B cell (primary cell): ENCODE measurements at places on chromosomes 13 and 19.

DNA sequence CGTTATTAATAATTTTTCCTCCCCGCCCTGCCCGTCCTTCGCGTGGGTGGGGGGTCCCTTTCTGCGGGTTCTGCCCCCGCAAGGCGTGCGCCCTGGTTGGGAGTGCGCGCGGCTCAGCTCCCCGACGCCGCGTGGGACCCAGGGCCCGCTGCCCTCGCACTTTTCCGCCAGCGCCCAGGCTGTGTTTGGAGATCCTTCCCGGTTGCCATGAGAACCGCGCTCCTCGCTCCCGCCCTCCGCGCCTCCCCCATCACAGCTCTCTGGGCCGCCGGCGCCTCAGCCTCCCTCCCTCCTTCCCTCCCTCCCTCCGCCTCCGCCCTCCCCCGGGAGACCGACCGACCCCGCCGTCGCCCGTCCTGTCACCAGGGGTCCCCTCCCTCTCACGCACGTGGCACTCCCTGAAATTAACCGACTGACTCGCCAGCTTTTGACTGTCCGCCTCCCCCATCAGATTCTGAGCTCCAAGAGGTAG lies 2.4 kb upstream of the SSBP4 start:
- peak; percentile 70 for DNase-seq

- DNase-seq, result no peak
These were observed 17.3 kb downstream of the NUFIP1 start for GRCh38 chr13:44971656-44972595.

GRCh38 chr13:49411353-49411752 lies 32.5 kb downstream of the CAB39L start:
- no peak for DNase-seq

DNA sequence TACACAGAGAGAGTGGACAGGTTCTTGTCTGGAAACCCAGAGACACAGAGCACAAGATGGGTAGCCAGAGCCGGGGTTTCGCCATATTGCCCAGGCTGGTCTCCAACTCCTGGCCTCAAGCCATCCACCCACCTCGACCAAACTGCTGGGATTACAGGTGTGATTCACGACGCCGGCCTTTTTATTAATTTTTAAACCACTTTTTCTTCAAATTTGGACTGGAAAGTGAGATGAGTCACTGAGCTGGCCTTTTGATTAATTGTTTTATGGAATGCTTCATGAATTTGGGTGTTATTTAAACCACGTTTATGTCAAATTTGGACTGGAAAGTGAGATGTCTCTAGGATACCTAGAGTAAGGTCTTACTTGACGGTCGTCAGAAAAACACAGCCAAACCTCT lies 12.1 kb upstream of the IGFL1 start:
- no peak for DNase-seq

DNA sequence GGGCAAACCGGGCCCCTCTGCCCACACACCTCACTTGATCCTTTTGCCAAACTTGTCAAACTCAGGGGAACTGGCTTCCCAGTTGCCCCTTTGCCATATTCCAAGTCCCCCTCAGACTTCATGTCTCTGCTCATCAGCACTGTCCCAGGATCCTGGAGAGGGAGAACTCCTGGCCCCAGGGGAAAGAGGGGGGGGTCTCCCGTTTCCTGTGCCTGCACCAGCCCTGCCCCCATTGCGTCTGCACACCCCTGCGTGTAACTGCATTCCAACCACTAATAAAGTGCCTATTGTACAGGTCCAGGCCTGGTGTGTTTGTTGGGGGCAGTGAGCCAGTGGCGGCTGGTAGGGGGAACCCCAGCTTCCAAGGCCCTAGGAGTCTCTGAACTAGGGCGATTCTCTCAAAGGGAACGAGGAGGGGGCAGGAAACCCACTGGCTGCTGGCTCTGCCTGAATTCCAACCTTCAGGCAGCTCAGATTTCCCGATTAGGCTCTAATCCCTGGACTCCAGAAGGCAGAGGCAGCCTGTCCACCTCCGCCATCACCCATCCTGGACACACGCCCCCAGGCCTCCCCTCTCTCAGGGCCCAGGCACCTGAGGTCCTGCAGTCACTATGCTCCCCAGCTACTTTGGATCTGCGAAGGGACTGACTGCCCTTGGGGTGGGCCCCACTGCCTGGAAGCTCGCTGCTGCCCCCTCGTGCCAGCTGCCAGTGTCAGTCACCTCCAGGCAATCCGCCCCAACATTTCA lies 9.7 kb upstream of the ILF3 start:
- DNase-seq, result peak; percentile 87

DNA sequence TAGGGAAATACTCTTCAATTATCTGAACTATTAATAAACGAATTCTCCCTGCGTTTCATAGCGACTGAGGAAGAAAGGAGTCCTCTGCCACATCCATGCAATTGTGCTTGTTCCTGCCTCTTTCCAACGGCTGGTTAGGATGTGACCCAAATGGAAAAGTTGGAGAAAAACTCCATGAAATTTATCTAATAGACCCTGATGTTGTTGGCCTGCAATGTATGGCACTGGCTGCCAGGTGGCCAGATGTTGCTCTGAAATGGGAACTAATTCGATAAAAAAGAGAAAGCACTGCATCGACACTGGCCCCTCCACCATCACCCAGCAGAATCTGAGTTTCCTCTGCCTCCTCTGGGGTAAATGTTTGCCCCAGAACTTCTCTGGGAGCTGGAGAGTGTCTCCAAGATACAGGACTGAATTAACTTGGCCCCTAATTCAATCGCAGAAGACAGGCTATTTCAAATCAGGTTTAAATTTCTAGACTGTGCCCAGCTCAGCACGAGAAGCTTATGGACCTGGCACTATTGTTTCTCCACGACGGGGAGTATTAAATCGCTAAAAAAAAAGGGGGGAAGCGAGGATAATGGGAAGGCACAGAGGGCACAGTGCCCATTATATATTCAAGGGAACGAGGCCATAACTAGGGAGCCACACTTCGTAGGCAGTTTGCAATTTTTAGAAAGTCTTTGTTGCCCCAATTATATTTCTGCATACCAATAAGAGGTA lies 103.9 kb downstream of the ZIC5 start:
- no peak for DNase-seq

- DNase-seq, result no peak
These were observed 64.3 kb downstream of the COL4A1 start for GRCh38 chr13:110242615-110243014.

DNA sequence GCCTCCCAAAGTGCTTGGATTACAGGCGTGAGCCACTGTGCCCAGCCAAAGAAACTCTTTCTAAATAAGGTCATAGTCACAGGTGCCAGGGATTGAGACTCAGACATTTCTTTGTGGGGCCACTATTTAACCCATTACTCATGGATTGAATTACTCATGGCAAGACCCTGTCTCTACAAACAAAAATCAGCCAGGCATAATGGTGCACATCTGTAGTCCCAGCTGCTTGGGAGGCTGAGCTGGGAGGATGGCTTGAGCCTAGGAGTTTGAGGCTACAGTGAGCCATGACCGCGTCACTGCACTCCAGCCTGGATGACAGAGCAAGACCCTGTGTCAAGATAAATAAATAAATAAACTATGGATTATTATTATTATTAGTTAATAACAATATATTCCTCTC lies 3.6 kb upstream of the KLF2 start:
- no peak for DNase-seq

GRCh38 chr13:37288057-37288720 lies 182.7 kb upstream of the CSNK1A1L start:
- DNase-seq, result no peak

GRCh38 chr19:20513189-20513904 lies 52.2 kb downstream of the ZNF737 start:
- DNase-seq, result no peak

DNA sequence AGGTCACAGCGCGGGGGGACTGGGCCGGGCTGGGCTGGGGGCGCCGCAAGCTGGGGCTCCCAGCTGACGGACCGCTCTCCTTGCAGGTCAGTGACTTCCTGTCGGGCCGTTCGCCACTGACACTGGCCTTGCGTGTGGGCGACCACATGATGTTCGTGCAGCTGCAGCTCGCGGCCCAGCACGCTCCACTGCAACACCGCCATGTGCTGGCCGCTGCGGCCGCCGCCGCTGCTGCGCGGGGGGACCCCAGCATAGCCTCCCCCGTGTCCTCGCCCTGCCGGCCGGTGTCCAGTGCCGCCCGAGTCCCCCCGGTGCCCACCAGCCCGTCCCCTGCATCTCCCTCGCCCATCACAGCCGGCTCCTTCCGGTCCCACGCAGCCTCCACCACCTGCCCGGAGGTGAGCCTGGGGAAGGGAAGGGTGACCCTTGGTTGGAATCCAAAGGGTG lies 5.7 kb downstream of the MIDN start:
- no peak for DNase-seq

- peak; percentile 79 for DNase-seq
These were observed 10.4 kb downstream of the GJB2 start for GRCh38 chr13:20182231-20182846.

DNA sequence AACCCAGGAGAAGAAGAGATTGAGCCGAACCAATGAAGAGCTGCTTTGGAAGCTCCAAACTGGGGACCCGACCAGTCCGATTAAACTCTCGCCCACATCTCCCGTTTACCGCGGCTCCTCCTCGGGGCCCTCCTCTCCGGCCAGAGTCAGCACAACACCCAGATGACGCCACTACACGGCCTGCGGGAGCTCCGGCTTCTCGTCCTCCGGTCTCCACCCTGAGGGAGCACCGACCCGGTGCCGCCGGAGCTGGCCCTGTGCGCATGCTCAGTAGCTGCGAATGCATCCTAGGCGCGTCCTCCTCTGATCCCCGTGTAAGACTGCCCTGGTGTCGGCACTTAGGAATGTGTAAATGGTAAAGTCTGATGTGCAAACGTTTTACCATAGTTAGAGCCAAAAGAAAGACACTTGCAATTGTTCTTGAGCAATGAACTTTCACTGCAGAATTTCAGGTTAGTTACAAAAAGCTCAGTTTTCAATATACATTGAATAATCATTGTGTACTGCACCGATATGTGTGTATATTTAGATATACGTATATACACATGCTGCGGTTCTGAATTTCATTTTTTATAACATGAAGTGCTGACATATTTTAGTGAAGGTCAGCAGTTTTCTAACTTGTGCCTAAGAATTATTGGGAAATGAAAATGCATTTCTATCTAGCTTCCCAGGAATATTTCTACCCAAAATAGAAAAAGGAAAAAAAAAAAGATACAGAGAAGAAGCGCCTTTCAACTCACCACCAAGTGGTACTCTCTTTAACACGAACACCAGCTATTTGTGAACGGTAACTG lies 92.2 kb downstream of the SLC7A1 start:
- DNase-seq, result no peak

- DNase-seq, result no peak
These were observed 68.4 kb downstream of the DIAPH3 start for GRCh38 chr13:60095300-60095699.

GRCh38 chr19:406135-406781 lies 2.7 kb downstream of the C2CD4C start:
- no peak for DNase-seq

GRCh38 chr19:5694956-5695648 lies 5.0 kb downstream of the RPL36 start:
- no peak for DNase-seq

DNA sequence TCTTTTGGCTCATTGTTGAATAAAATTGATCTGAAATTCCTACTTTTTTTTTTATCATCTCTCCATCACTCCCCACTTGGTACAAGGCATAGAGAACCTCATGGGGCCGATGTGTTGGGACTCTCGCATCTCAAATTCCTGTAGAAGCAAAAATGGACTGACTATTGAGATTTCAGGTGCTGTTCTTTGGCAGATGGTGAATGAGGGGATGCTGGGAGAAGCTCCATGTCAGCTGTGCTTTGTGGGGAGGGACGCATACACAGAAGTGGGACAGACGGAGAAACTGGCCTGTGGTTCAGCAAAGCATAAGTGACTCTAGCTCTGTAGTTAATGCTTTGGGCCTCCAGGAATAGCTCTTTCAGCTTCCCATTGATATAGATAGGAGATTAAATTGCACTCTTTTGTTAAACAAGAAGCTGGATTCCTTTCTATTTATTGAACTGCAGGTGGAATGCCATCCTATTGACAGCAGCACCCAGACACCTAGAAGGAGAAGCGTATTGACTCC lies 194.5 kb upstream of the RNF113B start:
- DNase-seq, result no peak

GRCh38 chr13:20652946-20653345 lies 50.6 kb upstream of the IL17D start:
- DNase-seq, result no peak

GRCh38 chr13:109220631-109221030 lies 565.8 kb downstream of the IRS2 start:
- DNase-seq, result no peak

DNA sequence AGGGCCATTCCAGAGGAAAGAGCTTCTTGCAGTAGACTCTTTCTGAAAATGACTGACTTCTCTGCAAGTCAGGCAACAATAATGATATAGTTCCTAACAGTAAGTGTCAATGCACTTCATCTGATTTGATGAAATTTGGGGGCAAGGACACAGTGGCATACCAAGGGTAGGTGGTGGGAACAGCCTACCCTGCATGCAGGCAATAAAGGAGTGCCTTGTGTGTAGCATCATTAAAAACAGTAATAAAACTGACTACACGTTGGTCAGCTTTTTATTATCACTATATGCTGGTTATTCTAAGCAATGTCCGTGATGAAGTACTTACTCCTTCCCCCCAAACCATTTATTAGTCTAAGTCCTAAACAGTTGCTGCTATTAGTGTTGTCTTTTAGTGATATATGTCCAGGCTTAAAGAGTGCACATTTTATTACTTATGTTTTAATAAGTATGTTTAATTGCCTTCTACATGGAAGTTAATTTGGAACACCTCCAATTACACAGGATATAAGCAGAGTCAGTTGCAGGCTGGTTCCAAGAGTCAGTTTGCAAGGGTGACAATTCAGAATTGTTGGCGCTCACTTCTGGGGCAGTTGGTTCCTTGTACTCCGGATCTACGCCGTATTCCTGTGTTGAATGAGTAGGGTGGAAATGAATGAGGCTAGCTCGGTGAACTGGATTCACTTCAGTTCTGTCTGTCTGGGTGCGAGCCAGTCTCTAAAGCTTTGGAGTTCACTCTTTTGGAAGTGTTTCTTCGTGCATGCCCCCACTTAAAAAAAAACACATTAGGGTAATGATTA lies 84.0 kb downstream of the RGCC start:
- no peak for DNase-seq

DNA sequence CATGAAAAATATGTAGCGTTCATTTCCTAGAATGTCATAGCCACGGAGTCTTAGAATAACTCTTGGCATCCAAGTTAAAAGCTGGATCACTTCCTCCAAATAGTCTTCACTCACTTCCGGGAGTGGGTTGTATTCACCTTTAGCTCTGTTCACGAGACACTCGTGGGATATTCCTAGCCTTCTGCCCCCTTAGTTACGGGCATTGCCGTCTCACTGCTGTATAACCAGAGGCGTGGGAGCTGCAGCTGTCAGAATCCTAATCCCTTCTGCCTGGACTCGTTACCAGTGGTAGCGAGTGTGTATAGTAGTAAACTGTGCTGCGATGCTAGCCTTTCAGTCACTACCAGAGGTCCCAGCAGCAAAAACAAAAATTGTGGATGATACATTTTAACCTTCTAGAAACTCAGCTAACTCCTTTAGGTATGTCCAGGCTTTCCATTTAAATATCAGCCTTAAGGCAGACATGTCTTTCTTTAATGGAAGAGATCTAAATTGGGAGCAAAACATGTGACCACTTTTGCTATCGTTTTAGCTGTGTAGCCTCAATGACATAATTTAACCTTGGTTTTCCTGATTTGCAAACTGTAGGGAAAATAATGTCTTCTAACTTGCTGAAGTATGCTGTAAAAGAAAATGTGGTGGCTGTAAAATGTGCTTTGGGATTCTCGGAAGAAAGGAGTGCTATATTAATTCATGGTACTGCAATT lies 34.1 kb downstream of the ERCC5 start:
- DNase-seq, result no peak

- peak; percentile 81 for DNase-seq
These were observed 34.2 kb upstream of the PNMA8B start for GRCh38 chr19:46529622-46530451.
